Cardiac septum (tissue), 1 donor: ENCODE measurements at places on chromosomes 6 and 20. TPM values are rescaled to one million over a fixed set of nuclear protein-coding genes. Genes with fewer than 3 reads are reported as not detected.
A peak's percentile ranks its signal among the peaks of the same experiment; 100 is the strongest.

CCN5 gene
- total RNA-seq: 29.3 TPM

CLPSL2 gene
- not detected for total RNA-seq

ARMH2 gene
- total RNA-seq: not detected

TBCC gene
- total RNA-seq: 11.0 TPM

PLG gene
- total RNA-seq: not detected

DNA sequence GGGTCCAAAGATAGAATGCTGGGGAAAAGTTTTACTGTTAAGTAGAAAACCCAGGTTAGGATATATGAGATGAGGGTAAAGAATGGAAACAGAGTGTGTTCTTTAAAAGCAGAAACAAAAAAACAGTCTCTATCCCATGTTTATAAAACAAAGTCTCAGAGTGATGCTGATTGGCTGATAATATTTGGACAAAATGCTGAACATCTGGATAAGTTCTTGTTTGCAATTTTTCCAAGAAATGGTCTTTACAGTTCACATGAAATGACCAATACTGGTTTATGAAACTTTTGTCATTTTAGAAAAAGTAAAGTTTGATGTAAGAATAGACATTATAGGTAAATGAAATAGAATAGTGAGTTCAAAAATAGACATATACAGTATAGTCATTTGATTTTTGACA lies 96.2 kb upstream of the EYS start:
- no peak for DNase-seq

GRCh38 chr6:83069633-83070032 lies 2.2 kb downstream of the DOP1A start:
- DNase-seq: no peak

GRCh38 chr20:41398408-41398807 lies 31.8 kb upstream of the EMILIN3 start:
- no peak for DNase-seq

DNA sequence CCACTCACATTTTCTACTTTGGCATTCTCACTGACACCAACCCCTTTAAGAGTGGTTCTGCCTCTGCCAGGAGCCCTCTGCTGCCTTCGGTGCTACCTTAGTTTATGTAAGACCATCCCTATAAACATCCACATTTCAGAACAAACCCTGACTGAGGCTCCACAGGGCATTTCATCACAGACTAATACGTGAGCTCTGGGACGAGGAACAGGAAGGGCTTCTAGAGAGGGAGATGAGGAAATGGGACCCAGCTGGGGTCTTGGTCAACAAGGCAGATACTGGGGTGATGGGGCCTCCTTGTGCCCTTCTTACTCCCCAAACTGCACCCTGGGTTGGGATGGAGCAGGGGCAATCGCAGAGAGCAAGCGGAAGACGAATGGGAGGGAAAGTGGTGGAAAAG lies 86.5 kb upstream of the FYN start:
- no peak for DNase-seq

DNA sequence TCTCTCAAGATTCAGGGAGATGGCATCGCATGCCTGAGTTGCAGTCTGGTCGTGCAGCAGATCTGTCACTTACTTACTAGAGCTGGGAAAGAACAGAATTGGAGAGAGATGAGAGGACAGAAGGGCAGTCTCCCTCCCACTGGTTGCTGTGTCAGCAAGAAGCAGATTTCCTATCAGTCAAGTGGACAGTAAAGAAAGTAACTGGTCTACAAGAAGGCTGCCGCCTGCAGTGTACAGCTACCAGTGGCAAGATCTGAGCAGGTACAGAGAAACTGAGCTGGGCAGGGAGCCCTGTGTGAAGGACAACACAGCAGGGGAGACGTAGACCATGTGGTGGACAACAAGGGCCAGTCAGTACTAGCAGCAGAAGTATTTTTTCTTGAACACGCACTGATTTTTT lies 49.5 kb upstream of the PCSK2 start:
- no peak for DNase-seq

- DNase-seq: no peak
These were observed 6.1 kb downstream of the DOP1A start for GRCh38 chr6:83073615-83074014.

DNA sequence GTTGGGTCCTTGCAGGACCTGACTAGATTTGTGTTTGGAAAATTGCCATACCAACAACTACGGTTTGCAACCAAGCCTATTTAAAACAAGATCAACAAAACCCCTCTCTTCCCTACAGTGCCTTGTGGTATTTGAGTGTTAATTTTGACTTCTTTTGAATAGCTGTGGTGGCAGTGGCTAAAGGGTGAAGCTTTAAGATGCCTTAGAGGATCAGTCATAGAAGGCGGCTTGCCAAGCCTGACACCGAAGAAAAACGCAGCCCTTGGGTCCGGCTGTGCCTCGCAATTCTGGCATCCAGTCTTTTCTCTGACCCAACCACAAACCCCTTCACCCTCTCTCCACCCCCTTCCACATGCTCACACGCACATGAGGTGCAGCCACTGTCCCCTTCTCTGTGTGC lies 32.6 kb downstream of the BMP6 start:
- DNase-seq: no peak

DNA sequence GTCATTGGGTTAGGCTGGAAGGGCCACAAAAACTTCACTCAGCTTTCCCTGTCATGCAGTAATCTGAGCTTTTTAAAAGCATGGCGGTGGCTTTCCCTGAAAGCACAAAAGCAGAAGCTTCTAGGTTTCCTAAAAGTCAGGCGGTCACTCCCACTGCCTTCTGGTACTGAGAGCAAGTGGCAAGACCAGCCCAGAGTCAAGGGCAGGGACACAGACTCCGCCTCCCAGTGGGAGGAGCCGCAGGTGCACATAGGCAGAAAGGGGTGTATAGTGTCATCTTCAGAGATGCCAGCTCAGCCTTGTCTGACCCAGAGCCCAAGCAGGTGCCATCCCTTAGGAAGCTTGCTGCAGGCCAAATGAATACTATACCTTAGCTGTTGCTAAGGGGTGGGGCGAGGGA lies 18.0 kb upstream of the PACSIN1 start:
- DNase-seq: no peak

DNA sequence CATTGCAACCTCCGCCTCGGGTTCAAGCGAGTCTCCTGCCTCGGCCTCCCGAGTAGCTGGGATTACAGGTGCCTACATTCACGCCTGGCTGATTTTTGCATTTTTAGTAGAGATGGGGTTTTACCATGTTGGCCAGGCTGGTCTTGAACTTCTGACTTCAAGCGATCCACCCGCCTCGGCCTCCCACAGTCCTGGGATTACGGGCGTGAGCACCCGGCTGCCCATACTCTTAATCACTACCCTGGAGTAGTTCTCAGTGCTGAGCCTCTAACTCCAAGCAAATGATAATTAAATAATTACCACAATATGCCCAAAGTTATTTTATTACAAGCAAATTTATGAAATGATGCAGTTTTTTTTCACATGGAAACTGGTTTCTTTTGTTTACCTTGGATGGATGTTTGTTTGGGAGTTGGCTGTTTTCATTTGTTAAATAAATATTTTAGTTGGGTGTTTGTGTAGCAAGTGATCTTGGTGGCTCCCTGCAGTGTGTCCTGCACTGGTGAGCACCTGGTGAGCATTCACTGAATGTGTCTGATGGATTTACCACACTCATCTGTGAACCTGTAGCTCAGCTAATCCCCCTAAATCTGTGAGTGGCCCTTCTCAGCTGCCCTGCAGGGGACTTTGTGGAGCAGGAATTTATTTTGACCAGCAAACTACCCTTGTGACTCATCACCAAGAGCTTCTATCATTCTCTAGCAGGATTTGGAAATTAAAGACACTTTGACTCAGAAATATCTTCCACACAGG lies 36.9 kb downstream of the UTRN start:
- DNase-seq: no peak

DNA sequence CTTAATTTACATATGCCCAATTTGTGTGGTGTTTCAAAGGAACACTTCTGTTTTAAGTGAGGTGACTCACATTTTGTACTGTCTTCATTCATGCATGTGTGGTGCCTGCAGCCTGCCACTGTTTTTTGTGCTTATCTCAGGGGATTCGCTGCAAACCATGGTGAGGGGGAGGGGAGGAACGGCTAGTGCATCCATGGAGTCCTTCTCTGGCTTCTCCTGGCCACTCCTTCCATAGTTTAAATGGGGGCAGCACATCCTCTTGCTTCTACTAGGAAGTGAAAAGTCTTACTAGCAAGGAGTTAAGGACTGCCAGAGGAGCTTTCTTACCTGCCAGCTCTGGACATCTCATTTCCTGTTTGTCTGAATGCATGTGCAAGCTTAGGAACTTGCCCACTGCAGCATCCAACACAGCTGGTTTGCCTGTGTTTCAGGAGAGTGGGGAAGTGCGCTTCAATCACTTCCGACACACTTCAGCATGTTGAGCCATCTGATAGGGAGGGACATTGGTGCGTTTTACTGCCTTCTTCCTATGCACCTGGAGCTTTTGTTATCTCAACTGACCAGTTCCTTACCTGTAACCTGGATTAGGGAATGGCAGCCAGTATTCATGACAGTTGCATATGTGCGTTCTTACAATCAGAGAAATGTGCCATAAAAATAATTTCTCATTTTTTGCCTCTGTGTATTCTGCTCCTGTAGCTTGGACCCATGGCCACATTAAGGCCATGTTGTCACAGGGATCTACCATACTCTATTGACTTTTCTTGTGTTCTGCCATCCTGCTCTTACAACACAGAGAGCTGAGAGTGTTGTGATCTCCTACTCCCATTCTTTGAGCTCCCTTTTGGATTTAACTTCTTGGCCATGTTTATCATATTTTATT lies 211.3 kb downstream of the ARID1B start:
- DNase-seq: no peak

DNA sequence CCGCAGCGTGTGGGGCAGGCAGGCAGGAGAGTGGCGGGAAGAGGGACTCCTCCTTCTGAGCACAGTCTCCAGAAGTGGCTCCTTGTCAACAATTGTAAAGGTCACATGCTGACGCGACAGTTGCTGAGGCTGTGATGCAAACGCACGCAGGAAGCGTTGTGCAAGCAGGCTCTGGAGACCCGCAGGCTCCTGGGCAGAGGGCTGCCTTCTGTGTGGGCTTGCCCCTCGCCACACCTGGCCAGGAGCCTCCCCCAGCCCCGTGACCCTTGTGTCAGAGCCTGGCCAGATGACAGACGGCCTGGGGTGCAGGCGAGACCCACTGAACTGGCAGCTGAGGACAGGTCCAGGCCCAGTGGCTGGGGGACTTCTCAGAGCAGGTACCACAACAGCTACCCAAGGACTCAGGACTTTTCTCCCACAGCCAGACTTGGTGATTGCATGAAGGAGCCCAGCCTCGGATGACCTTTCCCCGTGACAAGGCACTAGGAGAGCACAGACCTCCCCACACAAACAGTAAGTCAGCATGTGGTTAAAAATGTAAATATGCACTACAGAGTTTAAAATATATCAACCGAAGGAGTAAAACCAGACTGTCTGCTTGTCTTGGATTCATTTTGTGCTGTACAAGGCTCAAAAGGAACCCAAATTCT lies 222.1 kb upstream of the RREB1 start:
- peak; percentile 91 for DNase-seq

DNA sequence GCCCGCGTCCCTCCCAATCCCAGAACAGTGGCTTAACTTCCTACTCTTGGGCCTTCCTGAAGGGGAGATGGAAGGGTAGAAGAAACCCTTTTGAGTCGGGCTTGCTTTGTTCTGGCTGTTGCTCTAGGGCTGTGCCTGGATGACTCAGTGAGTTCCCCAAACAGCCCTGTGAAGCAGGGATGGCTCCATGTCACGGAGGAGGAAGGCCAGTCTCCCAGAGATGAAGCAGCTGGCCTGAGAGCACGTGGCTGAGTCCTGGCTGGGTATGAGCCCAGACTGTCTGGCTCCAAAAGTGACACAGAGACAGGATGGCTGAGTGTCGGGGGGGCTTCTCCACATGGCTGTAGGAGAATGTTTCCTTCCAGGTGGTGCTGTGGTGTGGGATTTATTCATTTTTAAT lies 4.6 kb downstream of the SYTL3 start:
- DNase-seq: peak; percentile 91

GRCh38 chr20:64239449-64240242 lies 15.9 kb upstream of the PCMTD2 start:
- DNase-seq: peak; percentile 44

DNA sequence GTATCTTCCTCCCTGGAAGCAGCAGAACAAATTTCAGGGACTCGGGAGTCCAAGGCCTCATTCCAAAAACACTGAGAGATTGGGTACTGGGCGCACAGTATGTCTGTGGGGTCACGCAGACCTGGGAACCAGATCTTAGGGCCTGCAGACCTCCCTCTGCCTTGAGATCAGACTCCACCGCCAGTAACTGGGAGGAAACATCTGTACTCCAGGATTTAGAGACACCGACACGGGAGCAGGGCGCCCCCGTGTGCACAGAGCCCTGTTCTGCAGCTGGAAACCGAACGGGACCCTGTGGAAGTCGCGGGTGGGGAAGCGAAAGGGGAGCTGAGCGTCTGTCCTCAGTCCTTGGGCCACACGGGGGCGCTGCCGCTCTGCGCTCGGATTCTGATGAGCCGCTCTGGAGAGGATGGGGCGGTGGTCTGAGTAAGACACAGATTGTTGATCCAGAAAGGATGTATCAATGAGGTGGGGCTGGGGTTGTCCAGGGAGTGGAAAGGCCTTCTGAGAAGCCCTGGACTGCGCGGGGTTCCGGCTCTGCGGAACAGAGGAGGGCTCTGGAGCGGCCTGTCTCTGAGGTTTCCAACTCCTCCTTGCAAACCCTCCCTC lies 35.7 kb upstream of the HLA-E start:
- peak; percentile 85 for DNase-seq
